ENCODE measurements at places on chromosomes 12 and 14.

GRCh38 chr12:130506844-130507243, 169.2 kb downstream of the PIWIL1 start:
- no peaks in the 10 kb centered on the region for H3K36me3 ChIP-seq
- DNase-seq: no peak
- no peaks in the 10 kb centered on the region for H3K27me3 ChIP-seq
- H3K27ac ChIP-seq: no peak overlapping the region
- no peak overlapping the region for H3K4me3 ChIP-seq

- no peaks in the 10 kb centered on the region for H3K36me3 ChIP-seq
- no peak overlapping the region for H3K27ac ChIP-seq
- no peak overlapping the region for H3K4me3 ChIP-seq
- no peak for DNase-seq
These were observed 70.4 kb upstream of the PTPRQ start for GRCh38 chr12:80373666-80374065.

GRCh38 chr12:1935242-1935641, 16.8 kb upstream of the CACNA2D4 start:
- no peak overlapping the region for H3K27ac ChIP-seq
- no peak for DNase-seq
- no peaks in the 10 kb centered on the region for H3K36me3 ChIP-seq
- no peak overlapping the region for H3K4me3 ChIP-seq

DNA sequence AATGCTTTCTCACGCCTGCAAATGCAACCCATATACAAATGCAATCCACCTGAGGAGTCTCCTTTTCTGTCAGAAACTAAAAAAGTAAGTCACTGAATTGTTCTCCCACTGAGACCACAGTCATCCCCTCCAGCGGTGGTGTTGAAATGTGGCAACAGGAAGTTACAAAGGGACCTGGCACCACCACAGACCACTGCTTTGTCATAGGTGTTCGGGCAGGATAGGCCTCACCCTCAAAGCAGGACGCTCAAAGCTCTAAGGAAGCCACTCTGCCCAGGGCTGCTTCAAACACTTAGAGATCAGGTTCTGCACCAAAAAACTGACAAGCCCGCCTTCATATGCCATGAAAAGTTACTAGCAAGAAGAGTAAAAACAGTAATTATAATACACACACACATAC, 11.3 kb downstream of the PHLDA1 start:
- no peak overlapping the region for H3K27ac ChIP-seq
- H3K4me3 ChIP-seq: no peak overlapping the region
- H3K36me3 ChIP-seq: no peaks in the 10 kb centered on the region
- H3K4me1 ChIP-seq: no peaks in the 10 kb centered on the region
- DNase-seq: no peak

- no peaks in the 10 kb centered on the region for H3K4me1 ChIP-seq
- DNase-seq: no peak
- H3K36me3 ChIP-seq: peaks cover 14% of the 10 kb centered on the region
- no peak overlapping the region for H3K4me3 ChIP-seq
These were observed 37.5 kb downstream of the EID3 start for GRCh38 chr12:104340925-104341611.

DNA sequence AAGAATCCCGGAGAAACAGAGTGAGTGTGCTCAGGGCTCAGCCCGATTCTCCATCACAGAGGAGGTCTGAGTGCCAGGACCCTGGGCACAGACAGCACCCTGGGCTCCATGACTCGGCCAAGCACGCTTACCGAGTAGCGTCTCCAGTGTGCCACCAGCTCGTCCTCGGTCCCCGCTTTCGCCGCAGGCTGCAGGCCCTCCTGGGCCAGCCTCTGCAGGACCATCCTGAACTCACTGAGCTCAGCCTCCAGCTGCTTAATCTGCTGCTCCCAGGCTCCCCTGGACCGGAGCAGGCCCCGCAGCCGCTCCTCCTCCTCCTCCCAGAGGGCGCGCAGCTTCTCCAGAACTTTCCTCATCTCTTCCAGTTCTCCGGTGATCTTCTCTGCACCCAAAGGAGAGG, 61.2 kb downstream of the SYNE3 start:
- H3K4me1 ChIP-seq: no peaks in the 10 kb centered on the region
- H3K27ac ChIP-seq: no peak overlapping the region
- DNase-seq: no peak
- no peak overlapping the region for H3K4me3 ChIP-seq

GRCh38 chr12:121454921-121455320, 55.0 kb downstream of the RNF34 start:
- peaks cover 2% of the 10 kb centered on the region for H3K4me1 ChIP-seq
- no peak overlapping the region for H3K27ac ChIP-seq
- DNase-seq: no peak
- H3K27me3 ChIP-seq: no peaks in the 10 kb centered on the region

DNA sequence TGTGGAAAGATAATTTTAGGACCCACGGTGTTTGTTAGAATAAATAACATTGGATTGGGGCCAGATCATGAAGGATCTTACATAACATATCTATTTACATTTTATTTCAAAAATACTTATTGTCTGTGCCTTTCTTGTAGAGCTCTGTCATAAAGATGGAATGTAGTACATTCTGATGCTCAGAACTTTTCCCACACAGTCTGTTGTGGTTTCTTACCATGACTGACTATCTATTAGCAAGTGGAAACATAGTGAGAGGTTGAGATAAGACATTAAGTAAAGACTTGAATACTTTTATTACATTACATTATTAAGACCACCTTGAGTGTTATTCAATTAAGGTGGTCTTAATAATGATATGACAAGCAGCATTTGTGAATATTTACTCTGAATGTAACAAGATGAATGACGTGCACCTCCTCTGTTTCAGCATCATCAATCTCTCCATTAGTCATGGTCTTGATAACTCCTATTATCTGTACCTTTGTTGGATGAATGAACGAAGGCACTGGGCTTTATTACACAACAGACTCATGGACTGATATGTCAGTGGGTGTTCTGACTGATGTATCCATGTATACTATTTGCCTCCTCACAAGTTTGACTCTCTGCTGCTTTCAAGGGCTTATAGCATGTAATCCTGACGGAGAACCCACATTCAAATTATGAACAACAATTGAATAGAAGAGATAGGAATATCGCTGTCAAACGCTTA, 883.0 kb upstream of the FLRT2 start:
- H3K27ac ChIP-seq: no peak overlapping the region
- H3K36me3 ChIP-seq: no peaks in the 10 kb centered on the region
- DNase-seq: no peak
- H3K27me3 ChIP-seq: no peaks in the 10 kb centered on the region

DNA sequence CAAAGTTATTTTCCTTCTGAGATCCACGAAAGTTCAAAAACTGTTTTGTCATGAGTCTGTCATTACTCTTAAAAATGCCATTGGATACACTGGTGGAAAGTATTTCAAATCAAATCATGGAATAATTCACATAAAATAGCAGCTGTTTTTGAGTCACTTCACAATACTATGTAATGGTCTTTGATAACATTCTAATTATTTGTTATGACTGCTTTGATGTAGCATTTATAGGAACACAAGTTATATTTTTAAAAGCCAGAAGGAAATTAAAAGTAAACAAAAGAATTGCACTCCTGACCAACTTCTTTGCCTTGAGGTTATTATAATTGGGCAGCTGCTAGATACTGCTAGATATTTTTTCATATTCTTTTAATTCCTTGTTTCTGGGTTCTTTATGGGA, 473.2 kb downstream of the CCER1 start:
- H3K4me1 ChIP-seq: no peaks in the 10 kb centered on the region
- H3K27me3 ChIP-seq: no peaks in the 10 kb centered on the region
- no peak overlapping the region for H3K4me3 ChIP-seq
- no peaks in the 10 kb centered on the region for H3K36me3 ChIP-seq
- H3K27ac ChIP-seq: no peak overlapping the region
- no peak for DNase-seq

DNA sequence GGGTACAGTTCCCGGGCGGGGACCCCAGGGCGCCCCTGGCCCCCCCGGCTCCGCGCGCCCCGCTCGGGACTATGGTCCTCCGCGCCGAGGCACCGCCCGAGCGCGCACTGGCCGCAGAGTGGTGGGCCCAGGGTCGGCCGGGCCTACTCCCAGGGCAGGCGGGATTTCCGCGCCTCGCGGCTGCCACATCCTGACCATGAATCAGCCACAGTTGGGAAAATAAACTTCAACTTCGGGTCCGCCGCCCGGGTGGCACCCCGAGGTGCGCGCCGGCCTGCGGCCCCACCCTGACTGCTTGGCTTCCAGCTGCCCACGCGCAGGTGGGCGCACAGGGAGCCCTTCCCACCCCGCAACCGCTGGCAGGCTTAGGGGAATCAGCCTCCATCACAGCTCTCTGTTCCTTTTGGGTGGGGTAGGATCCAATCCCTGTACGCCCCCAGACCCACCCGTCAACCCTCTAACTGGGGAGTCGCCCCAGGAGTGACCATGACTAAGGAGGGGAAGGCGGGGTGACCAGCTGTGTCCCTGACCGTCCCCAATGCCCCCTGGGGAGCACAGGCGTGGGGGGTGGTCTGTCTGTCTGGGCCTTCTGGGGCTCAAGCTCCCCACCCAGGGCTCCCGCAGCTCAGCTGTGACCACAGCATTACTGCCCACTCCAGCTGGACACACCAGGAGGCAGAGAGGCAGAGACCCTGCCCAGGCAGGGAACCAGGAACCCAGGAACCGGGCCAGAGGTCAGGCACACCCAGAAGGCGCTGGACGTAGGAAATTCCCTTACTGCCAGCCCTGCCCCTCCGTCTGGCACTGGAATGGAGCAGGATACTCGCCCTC, 678 bp downstream of the INF2 start:
- H3K27ac ChIP-seq: no peak overlapping the region
- peaks cover 6% of the 10 kb centered on the region for H3K36me3 ChIP-seq
- peak overlapping the region; percentile 71 for H3K4me3 ChIP-seq
- peaks cover 15% of the 10 kb centered on the region for H3K4me1 ChIP-seq
- H3K27me3 ChIP-seq: no peaks in the 10 kb centered on the region
- no peak for DNase-seq

GRCh38 chr14:100065111-100065871, at the start of gene EVL:
Gene EVL, plus strand, starts transcription at chr14:100065422. Its CDS starts 79 bp downstream, at chr14:100065501.
- no peak within 1 kb of the TSS for H3K27ac ChIP-seq
- no peaks in the 10 kb centered on the region for H3K4me1 ChIP-seq
- no peaks in the 10 kb centered on the region for H3K36me3 ChIP-seq
- DNase-seq: no peak
- no peaks in the 10 kb centered on the region for H3K27me3 ChIP-seq

DNA sequence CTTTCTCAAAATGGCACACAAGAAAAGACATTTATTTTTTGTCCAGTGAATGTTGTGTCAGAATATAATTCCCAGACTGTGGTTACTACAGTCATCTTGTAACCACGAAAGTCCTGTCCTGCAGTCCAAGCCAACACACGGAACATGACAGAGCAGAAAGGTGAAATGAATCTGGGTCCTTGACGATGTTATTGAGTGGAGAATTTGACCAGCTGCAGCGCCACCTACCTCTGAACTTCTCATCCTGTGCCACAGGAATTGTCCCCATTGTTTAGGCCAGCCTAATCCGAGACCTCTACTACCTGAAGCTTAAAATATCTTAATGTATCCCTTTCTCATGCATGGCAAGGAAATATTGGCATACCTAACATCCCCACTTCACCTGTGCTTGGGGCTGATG, 64.1 kb upstream of the OTX2 start:
- no peak overlapping the region for H3K4me3 ChIP-seq
- H3K27me3 ChIP-seq: no peaks in the 10 kb centered on the region
- DNase-seq: no peak

DNA sequence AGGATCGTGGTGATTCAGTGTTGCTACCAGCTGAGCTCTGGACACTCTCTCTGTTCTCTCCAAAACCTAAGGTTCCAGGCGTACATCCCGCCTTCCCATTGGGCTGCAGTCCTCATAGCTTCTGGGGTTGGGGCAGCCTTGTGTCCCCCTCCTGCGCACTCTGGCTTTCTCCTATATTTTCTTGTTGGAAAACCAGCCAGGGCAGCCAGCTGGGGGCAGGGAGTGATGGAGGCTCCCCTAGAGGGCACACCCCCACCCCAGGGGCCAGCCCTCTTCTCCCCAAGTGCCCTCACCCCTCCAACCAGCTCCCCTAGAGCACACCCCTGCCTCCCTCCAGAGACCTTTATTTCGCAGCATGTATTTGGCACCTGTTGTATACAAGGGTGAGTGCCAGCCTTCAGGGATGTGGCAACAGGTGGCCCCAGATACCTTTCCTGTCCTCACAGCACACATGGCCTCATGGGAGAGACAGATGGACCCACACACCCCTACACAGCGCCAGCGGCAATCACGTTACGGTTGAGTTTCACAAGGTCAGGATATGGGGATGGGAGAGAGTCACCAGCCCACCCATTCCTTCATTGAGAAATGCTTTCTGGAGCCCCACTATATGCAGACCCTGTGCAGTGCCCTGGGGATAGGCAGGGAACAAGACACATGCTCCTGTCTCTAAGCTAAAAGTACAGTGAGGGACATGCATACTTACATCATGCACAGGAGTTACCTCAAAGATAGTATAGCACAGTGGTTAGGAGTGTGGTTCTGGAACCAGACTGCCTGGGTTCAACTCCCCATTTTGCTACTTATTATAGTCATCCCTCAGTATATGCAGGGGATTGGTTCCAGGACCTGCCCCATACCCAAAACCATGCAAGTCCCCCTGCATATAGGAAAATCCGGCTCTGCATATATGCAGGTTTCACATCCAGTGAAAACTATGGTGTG, 141.1 kb downstream of the PHETA1 start:
- H3K4me3 ChIP-seq: no peak overlapping the region
- H3K27me3 ChIP-seq: no peaks in the 10 kb centered on the region
- no peak overlapping the region for H3K27ac ChIP-seq
- no peak for DNase-seq
- H3K36me3 ChIP-seq: no peaks in the 10 kb centered on the region
- no peaks in the 10 kb centered on the region for H3K4me1 ChIP-seq

- H3K27me3 ChIP-seq: no peaks in the 10 kb centered on the region
- H3K27ac ChIP-seq: no peak overlapping the region
- no peak overlapping the region for H3K4me3 ChIP-seq
- H3K36me3 ChIP-seq: no peaks in the 10 kb centered on the region
- no peak for DNase-seq
These were observed 29.8 kb downstream of the CALM1 start for GRCh38 chr14:90426663-90427062.

DNA sequence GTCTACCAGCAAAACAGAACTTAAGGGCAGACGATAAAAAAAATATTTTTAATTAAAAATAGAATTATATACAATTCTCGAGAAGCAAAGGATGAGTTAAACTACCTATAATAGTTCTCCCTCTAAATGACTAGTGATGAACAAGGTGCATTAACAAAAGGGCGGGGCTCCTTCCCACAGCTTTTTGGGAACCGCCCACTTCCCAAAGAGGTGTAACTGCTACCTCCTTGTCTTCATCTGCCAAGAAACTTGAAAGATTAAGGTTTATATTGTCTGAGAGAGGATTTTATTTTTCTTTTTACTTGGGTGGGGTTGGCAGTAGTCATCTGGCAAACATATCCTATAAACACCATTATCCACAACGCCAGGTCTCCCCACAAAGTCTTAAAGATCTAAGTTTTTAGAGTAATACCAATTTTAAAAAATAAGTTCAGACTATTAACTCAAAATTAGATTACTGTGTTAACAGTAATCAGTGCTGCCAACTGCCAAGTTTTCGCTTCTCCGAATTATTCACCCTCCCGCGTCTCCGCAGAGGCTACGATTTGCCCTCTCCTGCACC, 938 bp downstream of the RALGAPA1 start:
- peak overlapping the region; percentile 50 for H3K4me3 ChIP-seq
- H3K4me1 ChIP-seq: no peaks in the 10 kb centered on the region
- no peaks in the 10 kb centered on the region for H3K27me3 ChIP-seq
- no peak for DNase-seq
- no peaks in the 10 kb centered on the region for H3K36me3 ChIP-seq
- H3K27ac ChIP-seq: no peak overlapping the region

Measured in iPS DF 6.9 (cell line).